Lung (tissue), 17 donors: ENCODE measurements at places on chromosomes 7 and 10. TPM values are rescaled to one million over a fixed set of nuclear protein-coding genes. Genes with fewer than 3 reads are reported as not detected.

- H3K27ac ChIP-seq = no peak overlapping the region
- H3K27me3 ChIP-seq = no peaks in the 10 kb centered on the region
- no peak overlapping the region for H3K4me3 ChIP-seq
These were observed 25.5 kb downstream of the ZNRF2 start for GRCh38 chr7:30309842-30310435.

DNA sequence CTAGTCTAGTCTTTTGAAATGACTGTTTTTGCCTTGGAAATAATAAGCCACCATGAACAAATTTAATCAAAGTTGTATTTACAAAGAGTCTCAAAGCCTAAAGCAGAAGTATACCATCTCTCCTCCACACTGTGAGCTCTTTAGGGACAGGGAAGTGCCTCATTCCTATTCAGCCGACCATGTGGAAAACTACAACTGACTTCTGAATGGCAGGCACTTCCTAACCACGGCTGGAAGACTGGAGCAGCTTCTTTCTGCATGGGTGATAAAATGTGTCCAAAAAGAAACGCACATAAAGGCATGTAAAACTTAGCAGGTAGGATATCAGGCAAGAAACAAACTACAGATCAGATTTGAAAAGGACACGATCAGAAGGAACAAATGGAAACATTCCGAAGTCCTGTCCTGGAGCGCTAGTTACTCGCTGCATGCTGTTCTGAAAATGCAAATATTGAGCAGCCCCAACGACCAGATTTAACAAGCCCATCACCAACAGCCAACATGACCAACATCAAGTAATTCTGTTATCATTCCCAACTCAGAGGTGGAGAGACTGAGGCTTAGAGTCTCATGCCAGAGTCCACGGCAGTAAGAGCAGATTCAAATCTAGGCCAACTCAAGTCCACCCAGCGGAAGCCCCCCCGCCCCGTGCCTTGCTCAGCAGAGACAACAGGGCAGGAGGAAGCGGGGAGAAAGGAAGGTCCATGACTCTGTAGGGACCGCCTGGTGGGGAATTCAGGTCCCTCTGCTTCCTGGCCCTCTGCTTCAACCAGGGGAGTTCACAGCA, 26.5 kb downstream of the CTBP2 start:
- H3K4me1 ChIP-seq = no peaks in the 10 kb centered on the region
- H3K27me3 ChIP-seq = no peaks in the 10 kb centered on the region
- peaks cover 29% of the 10 kb centered on the region for H3K36me3 ChIP-seq
- no peak overlapping the region for H3K27ac ChIP-seq
- H3K4me3 ChIP-seq = no peak overlapping the region
- no peak for DNase-seq

GRCh38 chr7:32500922-32501341, 5.6 kb downstream of the AVL9 start:
- no peaks in the 10 kb centered on the region for H3K4me1 ChIP-seq
- H3K36me3 ChIP-seq = no peaks in the 10 kb centered on the region
- DNase-seq = no peak

The CEP55 gene
- 3.5 TPM for total RNA-seq

DNA sequence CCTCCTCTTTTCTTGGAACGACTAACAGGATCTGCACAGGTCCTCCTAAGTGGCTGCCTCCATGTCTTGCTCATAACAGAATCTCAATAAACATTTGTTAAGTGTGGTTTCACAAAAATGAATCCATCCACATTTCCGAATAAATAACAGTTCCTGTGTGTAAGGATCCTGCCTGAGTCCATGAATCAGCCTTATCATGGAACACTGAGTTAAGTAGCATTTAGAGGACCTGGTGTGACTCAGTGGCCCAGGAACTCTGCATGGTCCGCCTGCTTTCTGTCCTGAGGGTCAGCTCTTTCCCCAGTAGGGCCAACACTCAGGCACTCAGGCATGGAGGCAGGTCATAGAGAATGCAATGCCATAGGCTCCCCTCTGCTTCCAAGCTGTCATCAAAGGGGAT, 15.8 kb upstream of the C10orf90 start:
- H3K4me3 ChIP-seq = no peak overlapping the region
- H3K27me3 ChIP-seq = no peaks in the 10 kb centered on the region
- H3K36me3 ChIP-seq = no peaks in the 10 kb centered on the region
- H3K4me1 ChIP-seq = no peaks in the 10 kb centered on the region

The FAM20C gene
- 86.9 TPM for total RNA-seq

GRCh38 chr7:92647011-92647625, 56.9 kb upstream of the FAM133B start:
- H3K27ac ChIP-seq = no peak overlapping the region
- no peaks in the 10 kb centered on the region for H3K4me1 ChIP-seq
- no peak overlapping the region for H3K4me3 ChIP-seq

GRCh38 chr7:45103958-45104843, 7.3 kb downstream of the TBRG4 start:
- H3K4me1 ChIP-seq = peaks cover 3% of the 10 kb centered on the region
- no peaks in the 10 kb centered on the region for H3K27me3 ChIP-seq
- H3K27ac ChIP-seq = no peak overlapping the region
- no peak for DNase-seq
- no peak overlapping the region for H3K4me3 ChIP-seq

DNA sequence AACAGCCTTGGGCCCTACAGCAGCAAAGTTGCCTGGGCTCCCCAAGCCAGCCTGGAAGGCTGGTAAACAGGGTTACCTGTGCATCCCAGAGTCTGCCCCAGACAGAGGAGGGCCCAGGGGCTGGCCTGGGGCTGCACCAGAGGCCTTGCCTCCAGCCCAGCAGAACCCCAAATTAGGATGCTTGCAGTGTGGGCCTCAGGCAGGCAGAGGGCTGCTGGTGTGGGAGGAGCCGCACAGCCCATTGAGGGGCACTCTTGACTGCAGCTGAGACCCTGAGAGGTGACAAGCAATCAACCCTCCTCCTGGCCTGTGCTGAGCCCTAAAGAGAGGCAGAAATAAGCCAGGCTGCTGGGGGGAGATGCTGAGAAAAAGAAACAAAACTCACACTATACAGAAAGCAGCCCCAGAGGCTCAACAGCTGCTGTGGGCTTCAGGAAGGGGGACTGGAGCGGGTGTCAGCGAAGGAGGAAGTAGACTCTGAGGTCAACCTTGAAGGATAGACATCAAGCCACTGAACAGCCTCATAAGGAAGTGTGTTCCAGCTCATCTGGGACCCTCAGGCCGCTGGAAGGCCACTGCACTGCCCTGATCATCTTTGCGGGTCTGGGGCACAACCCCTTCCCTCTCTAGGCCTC, 6.6 kb downstream of the AIFM2 start:
- no peaks in the 10 kb centered on the region for H3K36me3 ChIP-seq
- DNase-seq = no peak
- H3K4me1 ChIP-seq = peaks cover 4% of the 10 kb centered on the region
- H3K27me3 ChIP-seq = no peaks in the 10 kb centered on the region
- no peak overlapping the region for H3K4me3 ChIP-seq

DNA sequence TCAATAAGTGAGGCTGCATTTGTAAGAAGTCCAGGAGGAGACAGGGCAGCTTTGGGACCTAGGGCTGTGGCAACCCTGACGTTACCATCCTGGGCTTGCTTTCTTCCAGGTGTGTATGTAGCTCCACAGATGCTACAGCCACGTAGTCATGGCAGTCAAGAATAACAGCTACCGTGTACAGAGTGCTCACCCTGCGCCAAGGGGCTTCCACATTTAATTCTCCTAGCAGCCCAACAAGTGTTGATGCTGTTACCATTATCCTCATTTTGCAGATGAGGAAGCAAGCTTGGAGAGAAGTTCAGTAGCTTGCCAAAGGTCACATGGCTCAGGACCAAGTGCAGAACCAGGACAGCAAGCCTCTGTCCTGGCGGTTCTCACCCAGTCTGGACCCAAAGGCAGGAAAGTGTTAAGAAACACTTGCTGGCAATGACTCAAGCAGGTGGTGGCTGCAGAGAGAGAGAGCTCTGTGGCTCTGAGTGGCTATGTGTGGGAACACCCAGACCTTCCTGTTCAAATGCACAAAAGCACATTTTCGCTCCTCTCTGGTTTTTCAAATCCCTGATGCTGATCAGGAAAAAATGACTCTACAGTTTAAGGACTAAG, 89.8 kb downstream of the CREM start:
- H3K27ac ChIP-seq = no peak overlapping the region
- DNase-seq = peak; percentile 62
- peaks cover 22% of the 10 kb centered on the region for H3K4me1 ChIP-seq
- H3K36me3 ChIP-seq = peaks cover 4% of the 10 kb centered on the region
- H3K27me3 ChIP-seq = no peaks in the 10 kb centered on the region

The AIMP2 gene
- 25.2 TPM for total RNA-seq

The ITGA8 gene
- 124 TPM for total RNA-seq

GRCh38 chr7:30166841-30167235, 32.1 kb downstream of the MTURN start:
- no peaks in the 10 kb centered on the region for H3K4me1 ChIP-seq
- H3K36me3 ChIP-seq = no peaks in the 10 kb centered on the region
- no peaks in the 10 kb centered on the region for H3K27me3 ChIP-seq
- no peak overlapping the region for H3K4me3 ChIP-seq
- no peak overlapping the region for H3K27ac ChIP-seq
- DNase-seq = no peak

The PLPP4 gene
- total RNA-seq = not detected

The HOGA1 gene
- total RNA-seq = 2.3 TPM
